ENCODE measurements at places on chromosomes 5 and 9.

DNA sequence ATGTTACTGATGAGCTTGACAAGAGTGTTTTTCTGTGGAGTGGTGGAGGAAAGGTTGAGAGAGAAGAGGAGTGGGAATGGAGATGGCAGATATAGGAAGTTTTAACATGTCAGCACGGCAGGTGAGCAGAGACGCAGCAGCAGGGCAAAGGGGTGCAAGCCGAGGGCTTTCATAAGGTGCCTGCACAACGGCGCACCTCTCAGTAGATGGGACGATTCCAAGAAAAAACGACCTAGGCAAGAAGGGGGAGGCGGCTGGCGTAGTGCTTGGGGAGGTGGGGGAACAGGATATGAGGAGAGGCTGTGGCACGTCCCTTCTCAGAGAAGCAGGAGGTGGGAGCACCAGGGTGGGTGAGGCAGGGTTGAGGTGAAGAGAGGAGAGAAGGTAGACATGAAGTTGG, 24.5 kb downstream of the ARPC5L start:
- no peak for DNase-seq

GRCh38 chr9:134869554-134870300, 10.9 kb upstream of the FCN2 start:
- DNase-seq, result no peak

DNA sequence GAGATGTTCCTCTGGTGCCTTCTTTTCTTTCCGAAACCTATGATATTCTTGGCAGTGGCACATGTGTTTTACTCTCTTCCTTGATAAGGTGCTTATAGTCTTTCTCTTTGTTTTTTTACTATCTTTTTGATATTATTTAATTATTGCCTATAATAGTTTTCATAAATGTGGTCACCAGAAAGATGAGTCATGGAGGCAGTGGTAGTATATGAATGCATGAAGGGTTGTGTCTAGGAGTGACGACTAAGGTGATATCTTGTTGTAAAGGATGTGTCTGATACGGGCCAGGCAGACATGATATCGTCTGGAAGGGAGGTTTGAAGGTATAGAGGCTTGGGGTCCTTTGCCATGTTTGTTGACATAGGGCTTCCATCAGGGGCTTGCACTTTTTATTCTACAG, 36.8 kb downstream of the SLC44A1 start:
- DNase-seq, result no peak

- no peak for DNase-seq
Observed at GRCh38 chr9:20023961-20024571, 235.2 kb upstream of the SLC24A2 start.

DNA sequence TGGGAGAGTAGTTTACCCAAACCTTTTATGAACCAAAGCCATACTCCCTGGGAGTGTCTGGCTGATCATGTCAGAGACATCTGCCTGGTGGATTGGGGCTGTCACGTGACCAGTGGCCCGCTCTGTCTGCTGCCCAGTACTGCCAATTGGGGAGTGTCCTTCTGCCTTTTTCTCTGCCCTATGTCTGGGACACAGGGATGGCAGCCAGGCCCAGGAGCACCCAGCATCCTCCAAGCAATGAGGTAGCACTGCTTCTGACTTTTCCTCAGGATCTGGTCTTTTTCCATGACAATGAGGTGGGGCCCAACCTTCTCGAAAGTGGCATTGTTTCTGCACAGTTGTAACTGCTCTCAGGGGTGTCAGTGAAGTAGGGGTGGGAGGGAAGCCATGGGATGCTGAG, 21.8 kb downstream of the DAPK1 start:
- no peak for DNase-seq

DNA sequence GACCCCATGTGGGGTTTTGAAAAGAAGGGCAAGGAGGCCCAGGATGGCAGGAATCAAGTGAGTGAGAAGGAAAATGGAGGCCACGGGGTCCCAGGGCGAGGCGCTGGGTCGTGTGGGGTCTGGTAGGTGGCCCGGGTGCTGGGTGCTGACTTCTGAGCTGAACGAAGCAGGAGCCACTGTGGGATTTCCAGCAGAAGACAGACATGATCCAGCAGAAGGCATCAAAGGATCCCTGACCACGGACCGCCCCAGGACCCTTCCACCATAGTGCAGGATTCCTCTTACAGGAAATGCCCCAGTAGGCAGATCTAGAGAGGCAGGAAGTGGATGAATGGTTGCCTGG, 106.7 kb downstream of the ADAMTS2 start:
- no peak for DNase-seq

GRCh38 chr5:128384068-128384467, 154.0 kb downstream of the FBN2 start:
- no peak for DNase-seq
